ENCODE measurements at places on chromosomes 1 and 21. TPM values are rescaled to one million over a fixed set of nuclear protein-coding genes. Genes with fewer than 3 reads are reported as not detected.

DNA sequence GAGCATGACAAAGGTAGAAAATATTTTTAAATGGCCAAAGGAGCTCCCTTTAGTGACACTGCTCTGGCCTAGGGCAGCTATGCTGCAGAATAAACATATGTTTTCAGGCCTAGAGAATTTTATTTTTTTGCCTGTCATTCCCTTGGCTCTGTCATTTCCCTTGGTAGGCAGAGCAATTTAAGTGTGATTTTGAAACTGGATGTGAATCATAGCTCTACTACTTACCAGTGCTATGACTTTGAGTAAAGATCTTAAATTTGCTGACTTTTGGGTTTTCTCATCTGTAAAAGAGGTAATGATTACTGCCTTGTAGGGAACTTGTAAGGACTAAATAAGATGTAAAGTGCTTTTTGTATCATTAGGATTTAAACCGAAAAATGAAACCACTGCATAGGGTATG is 189.0 kb upstream of the ZRANB2 start:
- no peak for DNase-seq

DNA sequence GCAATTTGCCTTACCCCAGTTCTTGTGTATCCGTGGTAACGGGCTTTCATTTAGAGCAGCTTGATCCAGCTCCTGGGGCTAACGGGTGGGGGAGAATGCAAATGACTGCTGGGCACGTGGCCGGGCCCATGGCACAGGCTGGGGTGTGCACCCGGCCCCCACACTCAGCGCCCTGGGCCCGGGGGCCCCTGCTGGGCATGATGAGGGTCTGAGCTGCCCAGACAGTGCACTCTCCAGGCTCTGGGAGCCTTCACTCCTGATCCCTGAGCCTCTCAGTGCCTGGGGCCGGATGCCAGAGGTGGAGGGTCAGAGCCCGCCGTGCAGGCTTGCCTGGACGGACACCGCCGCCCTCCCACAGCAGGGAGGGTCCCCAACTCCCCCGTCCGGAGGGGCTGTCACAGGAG is 20.1 kb upstream of the PEX10 start:
- DNase-seq: no peak

DNA sequence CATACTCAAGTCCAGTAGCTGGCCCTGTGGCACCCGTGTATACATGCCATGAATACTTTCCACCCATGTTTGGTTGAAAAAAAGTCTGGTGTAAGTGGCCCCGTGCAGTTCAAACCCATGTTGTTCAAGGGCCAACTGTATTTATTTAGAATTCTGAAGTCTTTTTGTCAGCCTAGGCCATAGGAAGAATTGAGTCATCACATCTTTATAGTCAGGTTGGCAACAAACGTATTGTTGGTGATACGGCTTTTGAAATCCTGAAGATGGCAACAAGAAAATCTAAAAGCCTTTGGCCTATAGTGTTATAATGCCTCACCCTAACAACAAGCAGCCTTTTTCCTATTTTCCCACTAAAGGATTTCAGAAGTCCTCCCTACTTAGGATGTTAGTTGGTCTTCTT is 363.6 kb downstream of the PLPP3 start:
- DNase-seq: no peak

GRCh38 chr1:169610108-169610507 is 19.8 kb downstream of the SELP start:
- no peak for DNase-seq

UBQLN4 gene
- total RNA-seq: 25.9 TPM

GRCh38 chr1:219324629-219325367 is 151.1 kb downstream of the LYPLAL1 start:
- no peak for DNase-seq

IGFN1 gene
- total RNA-seq: not detected

DNA sequence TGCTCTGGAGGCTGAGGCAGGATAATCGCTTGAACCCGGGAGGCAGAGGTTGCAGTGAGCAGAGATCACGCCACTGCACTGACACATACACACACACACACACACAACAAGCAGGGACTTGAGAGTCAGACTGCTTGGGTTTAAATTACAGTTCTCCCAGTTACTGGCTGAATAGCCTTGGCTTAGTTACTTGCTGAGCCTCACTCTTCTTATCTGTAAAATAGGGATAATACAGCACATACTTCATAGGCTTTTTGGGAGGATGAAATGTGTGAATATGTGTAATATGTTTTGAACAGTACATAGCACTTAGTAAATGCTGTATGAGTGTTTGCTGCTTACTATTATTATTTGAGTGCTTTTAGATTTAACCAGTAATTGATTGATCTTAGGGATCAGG is 23.8 kb downstream of the CDC42 start:
- no peak for DNase-seq

DNA sequence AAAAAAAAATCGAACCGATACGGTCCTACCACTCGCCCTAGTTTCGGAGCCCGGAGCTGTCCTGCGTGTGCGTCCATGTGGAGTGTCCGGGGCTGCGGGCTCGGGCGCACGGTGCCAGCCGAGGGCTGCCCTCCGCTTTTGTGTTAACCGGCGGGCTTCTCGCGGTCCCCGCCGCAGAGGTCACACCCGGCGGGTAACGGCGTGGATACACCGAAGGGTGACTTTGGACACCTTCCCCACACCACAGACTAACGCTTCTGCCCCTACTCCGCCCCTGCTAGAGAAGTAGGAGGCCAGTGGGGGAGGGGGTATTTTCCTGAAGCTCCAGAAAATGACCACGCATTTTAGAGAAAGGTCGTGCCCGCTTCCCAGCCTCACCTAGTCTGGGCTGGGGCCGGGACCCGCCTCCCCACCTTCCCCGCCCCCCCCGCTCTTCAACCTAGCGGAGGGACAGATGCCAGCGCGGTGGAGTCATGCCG is 609 bp upstream of the ATF3 start:
- DNase-seq: no peak

GRCh38 chr21:29155118-29155932 is 24.9 kb downstream of the MAP3K7CL start:
- DNase-seq: no peak

- DNase-seq: no peak
Measured at GRCh38 chr1:27760426-27760825, 12.6 kb upstream of the STX12 start.

LRRC71 gene
- 0.16 TPM for total RNA-seq

DNA sequence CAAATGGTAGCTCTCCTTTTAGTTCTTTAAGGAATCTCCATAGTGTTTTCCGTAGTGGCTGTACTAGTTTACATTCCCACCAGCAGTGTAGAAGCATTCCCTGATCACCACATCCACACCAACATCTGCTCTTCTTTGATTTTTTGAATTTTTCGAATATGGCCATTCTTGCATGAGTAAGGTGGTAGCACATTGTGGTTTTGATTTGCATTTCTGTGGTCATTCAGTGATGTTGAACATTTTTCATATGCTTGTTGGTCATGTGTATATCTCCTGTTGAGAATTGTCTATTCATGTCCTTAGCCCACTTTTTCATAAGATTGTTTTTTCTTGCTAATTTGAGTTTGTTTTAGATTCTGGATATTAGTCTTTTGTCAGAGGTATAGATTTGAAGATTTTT is 84.6 kb upstream of the B3GALT2 start:
- DNase-seq: no peak

DNA sequence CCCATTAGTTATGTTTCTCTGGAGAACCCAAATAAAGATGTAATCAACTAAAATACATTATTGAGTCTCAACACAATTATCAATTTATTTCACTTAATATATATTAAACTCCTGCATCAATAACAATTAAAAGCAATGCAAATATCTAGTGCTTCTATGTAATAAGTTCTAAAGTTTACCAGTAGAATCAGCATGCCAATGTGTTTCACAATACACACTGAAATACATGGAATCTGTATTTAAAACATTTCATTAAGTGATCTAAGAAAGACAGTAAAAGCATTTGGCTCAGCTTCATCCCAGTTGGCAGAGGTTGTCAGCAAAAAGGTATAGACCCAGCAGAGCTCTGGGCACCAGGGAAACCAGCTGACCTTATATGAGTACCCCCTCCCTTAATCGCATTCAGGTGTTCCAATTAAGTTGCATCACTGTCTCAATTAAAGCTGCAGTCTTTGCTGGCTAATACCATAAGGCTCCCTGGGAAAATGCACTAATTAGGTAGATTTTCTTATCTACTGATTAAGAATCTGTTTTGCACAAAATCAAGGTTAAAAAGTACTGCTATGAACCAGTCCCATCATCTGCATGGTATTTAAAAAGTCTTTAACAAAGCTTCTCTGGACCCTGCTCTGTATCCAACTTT is 63.1 kb downstream of the NIBAN1 start:
- no peak for DNase-seq

GRCh38 chr1:6082430-6082971 is 36.8 kb downstream of the KCNAB2 start:
- DNase-seq: no peak

CPT2 gene
- 4.2 TPM for total RNA-seq

BOLA1 gene
- 12.0 TPM for total RNA-seq

LCE2A gene
- total RNA-seq: not detected

- no peak for DNase-seq
Measured at GRCh38 chr1:43549921-43550597, 19.4 kb downstream of the PTPRF start.

GRCh38 chr1:216457356-216457755 is 34.1 kb upstream of the USH2A start:
- no peak for DNase-seq

- no peak for DNase-seq
Measured at GRCh38 chr1:190633488-190633887, 155.8 kb upstream of the BRINP3 start.

DNA sequence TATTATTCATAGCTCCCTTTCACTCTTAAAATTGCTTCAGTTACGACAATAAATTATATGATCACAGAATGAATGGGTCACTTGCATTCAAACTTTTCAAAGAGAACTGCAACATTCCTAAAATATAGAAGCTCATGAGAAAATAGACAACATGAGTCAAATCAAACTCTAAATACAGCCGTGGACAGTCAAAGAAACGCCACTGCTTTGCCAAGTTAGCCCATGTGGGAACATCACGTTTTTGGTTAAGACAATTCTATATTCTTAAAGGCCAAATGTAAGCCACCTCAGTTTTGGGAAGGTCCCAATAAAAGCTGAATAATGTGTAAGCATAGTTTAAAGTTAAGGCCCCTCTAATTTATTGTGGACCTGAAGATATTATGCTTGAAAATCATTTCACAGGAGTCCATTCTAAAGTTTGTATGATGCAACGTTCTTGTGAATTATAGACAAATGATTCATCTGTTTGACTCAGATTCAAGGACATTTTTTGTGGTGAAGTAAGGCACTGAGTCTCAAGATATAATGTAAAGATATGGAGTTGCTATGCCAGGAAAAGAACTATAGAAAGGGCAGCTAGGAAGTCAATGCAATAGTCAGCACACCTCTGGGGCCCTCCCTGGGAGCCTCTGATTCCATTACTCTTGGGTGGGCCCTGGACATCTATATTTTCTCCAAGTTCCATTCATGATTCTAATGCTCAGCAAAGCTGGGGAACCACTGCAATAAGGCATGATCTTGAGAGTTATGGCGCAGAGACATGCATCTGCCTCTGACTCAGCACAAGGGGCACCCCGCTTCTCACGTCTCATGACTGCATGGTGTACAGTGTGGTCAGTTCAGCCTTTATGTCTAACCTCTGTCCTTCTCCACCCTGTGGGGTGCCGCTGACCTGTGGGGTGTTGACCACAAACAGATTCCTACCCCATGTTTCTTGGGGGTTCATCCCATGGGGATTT is 33.9 kb downstream of the ETS2 start:
- no peak for DNase-seq

DNA sequence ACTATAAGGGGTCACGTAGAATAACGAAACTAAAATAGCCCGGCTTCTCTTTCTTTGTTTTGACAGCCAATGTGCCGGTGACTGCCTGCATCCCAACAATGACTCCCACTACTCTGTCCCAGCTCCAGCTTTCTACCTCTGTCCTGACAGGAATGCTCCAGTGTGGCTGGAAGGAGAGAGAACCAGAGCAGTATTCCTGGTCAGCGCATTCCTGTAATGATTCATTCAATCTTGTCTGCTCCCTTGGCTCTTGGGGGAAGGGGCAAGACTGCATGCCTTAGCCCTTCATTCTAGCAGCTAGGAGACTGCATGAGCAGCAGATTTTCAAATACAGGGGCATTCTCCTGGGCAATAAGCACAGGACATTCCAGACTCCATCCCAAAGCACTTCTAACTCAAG is 132.1 kb upstream of the PRMT6 start:
- no peak for DNase-seq

DNA sequence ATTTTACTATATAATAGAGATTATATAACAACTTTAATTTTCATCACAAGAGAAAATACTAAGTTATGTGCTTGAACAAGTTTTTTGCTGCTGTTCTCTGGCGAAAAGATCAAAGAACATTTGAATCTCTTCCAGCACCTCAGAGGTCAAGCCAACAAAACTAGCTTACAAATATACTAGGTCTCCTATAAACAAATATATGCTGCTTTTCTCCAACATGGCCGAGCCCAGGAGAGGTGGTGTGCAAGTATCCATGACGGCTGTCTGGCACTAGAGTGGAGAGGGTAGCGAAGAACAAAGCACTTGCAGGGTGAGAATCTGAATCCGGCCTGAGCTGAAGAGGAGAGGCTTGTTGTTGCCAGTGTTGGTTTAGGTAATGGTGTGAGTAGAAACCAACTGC is 7.5 kb upstream of the FMO3 start:
- DNase-seq: no peak

DNA sequence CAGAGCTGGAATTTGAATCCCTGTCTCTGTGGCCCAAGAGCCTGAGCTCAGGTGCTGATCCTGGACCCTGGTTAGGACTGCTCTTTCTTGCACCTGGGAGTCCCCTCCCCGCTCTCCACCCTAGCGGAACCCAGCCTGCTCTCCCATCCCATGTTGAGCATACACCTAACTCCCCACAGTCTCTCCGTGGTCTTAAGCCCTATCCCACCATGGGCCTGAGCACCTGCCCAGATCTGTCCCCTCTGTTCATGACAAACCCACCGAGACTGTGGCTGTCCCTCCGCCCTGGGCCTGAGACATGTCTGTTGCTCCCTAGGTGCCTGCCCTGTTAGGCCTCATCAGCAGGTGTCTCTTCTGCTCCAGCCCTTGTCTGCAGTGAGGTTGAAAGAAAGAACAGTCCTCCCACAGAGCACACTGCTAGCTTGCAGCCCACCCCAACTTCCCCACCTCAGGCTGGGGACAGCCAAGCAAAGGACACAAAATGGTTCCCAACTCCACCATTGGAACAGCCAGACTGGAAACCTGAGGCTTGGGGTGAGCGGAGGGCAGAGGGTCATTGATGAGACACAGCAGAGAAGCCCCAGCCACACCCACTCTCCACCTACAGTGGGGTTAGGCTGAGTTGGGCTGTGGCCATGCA is 118.5 kb downstream of the MATN1 start:
- DNase-seq: no peak

- no peak for DNase-seq
Measured at GRCh38 chr1:21577933-21578332, 68.7 kb downstream of the ALPL start.

LRRC8B gene
- total RNA-seq: 32.8 TPM

- no peak for DNase-seq
Measured at GRCh38 chr1:92186081-92186480, 31.6 kb upstream of the C1orf146 start.

- DNase-seq: no peak
Measured at GRCh38 chr1:90989990-90990389, 31.8 kb downstream of the ZNF644 start.

FLG2 gene
- total RNA-seq: not detected

SFN gene
- total RNA-seq: not detected

GRCh38 chr1:116934586-116935207 is 25.0 kb downstream of the PTGFRN start:
- DNase-seq: no peak

ZMYM4 gene
- 108 TPM for total RNA-seq

PLA2G2A gene
- total RNA-seq: not detected

FCRLB gene
- 3.1 TPM for total RNA-seq

KPRP gene
- total RNA-seq: not detected

GRCh38 chr1:201749059-201749690 is 79.8 kb upstream of the IPO9 start:
- DNase-seq: no peak

RORC gene
- 0.16 TPM for total RNA-seq
